ENCODE measurements at places on chromosomes 5 and 9.

DNA sequence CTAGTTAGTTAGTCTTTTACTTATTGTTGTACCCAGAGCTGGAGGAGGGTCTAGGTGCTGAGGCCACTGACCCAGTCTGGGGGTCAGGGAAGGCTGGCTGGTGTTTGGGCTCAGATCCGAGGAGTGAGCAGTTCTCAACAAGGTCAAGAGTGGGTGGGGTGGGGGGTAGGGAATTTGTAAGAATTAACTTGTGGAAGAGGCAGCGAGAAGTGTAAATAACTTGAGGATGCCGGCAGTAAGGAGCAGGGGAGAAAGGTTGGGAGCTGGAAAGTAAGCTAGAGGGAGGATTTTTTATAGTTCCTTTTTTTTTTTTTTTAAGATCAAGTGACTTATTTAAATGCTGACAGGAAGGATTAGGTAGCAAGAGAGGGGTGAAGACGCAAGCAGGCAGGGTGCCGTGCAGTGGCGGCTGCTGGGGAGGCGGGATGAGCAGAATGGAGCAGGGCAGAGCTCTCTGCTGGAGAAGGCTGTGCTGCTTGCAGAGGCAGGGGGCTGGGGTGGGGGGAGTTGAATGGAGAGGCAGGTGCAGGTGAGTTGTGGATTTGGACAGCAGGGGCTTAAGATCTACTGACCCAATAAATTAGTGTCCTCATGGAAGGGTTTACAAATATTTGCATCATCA, 35.3 kb upstream of the SMIM32 start:
- no peak for DNase-seq

DNA sequence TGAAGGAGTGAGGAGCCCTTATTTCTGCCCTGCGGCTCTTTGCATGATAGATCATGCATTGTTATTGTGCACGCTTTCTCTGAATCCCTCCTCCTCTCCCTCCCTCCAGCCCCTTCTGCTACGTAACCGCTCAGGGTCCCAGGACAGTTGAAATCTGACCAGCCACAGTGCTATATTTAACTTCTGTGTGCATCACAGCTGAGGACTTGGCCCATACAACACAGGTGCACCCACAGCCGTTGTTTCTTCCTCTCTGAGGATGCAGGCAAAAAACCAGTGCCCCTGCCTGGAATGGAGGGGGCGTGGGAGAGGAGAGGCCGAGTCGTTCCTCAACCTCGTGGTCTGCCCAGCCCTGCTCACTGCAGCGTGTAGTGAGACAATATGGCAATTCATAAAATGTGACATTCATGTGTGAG, 335.6 kb upstream of the CLINT1 start:
- DNase-seq: no peak

- DNase-seq: peak; percentile 10
Observed at GRCh38 chr9:96061293-96061987, 185.9 kb downstream of the ERCC6L2 start.

DNA sequence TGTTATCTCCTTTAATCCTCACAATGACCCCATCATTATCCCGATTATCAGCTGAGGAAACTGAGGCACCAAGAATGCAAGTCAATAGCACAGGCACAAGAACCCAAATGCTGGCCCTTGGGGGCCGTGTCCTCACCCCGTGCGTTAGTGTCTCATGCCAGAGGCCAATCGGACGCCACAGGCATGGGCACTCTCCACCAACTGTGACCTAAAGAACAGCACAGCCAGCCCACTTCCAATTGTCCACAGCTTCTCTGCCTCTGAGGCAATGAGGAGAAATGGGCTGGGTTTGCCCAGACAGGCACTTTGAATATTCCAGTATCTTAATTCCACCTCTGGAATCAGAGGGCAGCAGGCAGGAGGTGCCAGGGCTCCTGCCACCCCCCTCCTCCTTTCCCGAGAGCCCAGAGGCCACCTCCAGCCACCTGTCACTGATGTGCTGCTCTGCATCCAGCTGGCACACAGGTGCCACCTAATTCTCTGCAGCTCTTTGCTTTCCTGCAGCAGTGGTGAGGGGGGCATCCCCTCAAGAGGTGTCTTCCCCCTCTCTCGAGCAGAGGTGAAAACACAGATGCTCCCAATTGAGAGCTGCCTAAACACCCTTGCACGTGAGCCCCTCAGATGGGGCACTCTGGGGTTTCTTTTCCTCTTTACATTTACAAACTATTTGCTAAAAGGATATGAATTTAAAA, 107.5 kb downstream of the ROR2 start:
- no peak for DNase-seq

GRCh38 chr5:177090813-177091212, 4.1 kb downstream of the FGFR4 start:
- no peak for DNase-seq

GRCh38 chr9:89317282-89317681, 1.0 kb upstream of the SECISBP2 start:
- DNase-seq: no peak

Measured in HCT116 (cell line).